Retinal pigment epithelial cell (primary cell): ENCODE measurements at places on chromosomes 5 and 9.

GRCh38 chr9:38359297-38359653 is 33.2 kb upstream of the ALDH1B1 start:
- DNase-seq: no peak

DNA sequence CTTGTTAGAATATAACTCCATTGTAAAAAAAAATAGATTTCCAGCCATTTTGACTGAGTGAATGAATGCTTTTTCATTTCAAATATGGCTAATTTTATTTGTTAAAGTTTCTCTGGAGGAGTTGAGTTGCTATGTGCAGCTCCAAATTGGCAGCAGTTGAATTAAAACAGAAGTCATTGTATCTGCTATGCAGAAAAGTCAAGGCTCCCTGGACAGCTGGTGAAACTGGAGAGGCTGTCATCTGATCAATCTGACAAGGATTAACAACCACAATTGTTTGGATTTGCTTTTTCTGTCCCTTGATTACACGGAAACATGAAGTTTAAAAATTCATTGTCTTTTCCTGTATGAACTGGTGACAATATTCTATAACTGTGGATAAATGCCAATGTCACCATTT is 713.9 kb downstream of the EFNA5 start:
- DNase-seq: no peak

DNA sequence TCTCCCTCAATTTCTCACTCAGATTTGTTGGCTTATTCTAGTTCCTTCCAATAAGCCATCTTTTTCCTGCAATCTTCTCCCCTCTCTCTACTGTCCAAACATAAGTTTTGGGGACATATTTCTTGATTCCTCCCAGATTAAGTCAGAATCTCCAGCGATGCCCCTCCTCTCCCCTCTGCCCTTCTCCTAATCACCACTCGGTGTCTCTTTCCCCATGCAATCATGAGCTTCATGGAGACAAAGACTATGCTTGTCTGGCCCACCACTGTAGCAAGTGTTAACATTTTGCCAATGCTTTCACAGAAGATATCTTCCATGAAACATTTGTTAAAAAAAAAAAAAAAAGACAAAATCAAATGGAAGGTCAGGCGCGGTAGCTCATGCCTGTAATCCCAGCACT is 42.4 kb downstream of the PDE6A start:
- DNase-seq: no peak

DNA sequence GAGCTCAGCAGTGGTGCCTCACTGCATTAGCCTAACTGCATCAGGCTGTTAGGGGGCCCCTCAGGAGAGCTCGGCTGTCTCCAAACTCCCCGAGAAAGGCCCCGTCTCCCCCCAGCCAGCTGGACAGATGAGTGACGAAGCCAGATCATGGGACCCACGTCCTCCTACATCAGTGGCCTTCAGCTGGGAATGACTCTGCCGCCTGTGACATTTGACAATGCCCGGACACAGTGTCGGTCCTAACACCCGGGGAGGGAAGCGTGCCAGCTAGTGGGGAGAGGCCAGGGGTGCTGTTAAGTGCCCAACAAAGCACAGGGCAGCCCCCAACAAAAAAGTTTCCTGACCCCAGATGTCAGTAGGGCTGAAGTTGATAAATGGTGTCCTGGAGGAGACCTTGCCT is 375.2 kb upstream of the IRX2 start:
- DNase-seq: no peak

DNA sequence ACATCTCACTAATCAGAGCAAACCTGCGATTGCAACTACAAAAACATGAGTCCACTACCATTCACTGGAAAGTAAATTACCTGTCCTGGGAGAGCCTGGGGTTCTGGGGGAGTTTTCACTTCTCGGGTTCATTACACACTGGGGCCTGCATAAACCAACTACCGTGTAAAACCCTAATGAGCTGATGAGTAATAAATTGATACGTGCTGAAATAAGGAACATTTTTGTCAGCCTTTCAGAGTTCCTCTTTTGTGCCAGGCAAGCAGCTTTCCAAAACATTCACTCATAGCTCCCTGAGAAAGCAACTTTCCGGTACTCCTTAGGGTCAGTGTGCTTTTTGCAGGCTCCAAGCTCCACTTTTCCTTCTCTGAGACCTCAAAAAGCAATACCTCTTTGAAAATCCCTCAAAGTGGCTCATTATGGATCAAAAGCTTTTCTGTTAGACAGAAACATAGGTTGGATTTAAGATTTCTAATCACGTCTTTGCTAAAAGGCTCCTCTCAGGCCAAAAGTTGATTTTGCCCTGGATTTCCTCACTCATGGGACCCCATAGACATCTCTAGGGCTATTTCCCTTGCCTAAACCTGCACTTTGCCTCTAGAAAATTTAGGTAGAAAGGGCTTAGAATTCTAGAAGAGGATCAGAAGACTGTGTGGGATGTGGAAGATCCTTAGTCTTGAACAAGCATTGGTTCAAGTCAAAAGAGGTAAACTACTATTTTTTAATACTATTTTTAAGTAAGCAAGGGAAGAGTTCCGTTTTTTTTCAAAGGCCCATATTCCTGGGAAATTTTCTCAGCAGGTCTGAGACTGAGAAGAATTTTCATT is 74.8 kb downstream of the ST8SIA4 start:
- DNase-seq: no peak
